Right ventricle myocardium superior (tissue), 1 donor: ENCODE measurements at places on chromosomes 16 and 17. TPM values are rescaled to one million over a fixed set of nuclear protein-coding genes. Genes with fewer than 3 reads are reported as not detected.
A peak's percentile ranks its signal among the peaks of the same experiment; 100 is the strongest.

DNA sequence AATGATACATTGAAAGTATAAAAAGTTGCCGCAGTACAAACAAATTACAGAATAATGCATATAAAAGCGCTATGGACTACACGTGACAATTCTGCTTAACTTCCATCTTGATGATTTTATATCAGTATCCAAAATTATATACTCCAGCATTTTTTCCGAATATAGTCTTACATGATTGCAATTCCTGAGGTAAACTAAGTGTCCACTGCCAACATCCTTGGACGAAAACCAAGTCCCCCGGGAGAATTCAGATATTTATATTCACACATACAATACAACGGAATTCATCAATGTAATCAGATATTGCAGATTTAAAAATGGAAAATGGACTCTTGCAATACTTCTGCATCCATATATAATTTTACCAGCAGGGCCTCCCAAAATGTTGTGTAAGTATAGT lies 8.9 kb upstream of the MYH11 start:
- DNase-seq: no peak

GRCh38 chr16:56428091-56428490 lies 2.7 kb upstream of the AMFR start:
- no peak for DNase-seq

DNA sequence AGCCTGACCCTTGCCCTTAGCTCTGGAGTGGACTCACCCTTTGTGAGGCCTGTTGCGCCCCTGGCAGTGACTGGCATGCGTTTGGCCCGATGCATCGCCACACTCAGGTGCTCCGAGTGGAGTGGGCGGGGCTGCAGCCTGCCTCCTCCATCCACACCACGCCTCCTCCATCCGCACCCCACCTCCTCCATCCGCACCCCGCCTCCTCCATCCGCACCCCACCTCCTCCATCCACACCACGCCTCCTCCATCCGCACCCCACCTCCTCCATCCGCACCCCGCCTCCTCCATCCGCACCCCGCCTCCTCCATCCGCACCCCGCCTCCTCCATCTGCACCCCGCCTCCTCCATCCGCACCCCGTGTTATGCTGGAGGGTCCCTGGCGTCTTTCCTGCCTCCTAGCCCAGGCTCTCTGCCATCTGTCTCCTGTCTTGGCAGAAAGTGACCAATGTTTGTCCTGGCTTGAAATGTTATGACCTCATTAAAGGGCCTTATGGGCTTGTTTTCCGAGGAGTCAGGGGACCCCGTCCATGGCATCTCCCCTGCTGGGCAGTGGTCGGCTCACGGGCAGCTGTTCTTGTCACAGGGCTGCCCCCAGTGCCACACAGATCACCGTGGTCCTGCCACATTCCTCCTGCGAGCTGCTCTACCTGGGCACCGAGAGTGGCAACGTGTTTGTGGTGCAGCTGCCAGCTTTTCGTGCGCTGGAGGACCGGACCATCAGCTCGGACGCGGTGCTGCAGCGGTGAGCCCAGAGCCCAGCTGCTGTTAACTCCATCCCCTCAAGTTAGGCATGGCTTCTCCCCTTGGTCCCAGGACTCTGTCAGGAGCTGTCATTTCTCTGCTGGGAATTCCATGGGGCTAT lies 28.7 kb upstream of the MYO15B start:
- DNase-seq: no peak

DNA sequence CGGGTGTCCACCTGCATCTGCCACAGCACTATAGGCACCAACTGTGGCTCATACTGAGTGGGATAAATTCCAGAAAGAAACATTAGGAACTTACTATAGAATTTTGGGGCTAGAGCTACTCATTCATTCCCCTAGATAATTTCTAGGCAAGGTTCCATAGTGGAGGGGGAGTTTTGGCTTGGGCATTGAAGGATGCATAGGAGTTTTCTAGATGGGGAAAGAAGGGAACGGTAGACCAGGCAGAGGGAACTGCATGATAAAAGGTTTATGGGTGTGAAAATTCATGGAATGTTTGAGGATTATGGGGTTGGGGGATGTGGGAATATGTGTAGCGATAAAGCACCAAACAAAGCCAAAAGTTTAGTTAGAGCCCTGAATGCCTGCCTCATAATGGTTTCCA lies 35.5 kb downstream of the IL4R start:
- DNase-seq: no peak

DNA sequence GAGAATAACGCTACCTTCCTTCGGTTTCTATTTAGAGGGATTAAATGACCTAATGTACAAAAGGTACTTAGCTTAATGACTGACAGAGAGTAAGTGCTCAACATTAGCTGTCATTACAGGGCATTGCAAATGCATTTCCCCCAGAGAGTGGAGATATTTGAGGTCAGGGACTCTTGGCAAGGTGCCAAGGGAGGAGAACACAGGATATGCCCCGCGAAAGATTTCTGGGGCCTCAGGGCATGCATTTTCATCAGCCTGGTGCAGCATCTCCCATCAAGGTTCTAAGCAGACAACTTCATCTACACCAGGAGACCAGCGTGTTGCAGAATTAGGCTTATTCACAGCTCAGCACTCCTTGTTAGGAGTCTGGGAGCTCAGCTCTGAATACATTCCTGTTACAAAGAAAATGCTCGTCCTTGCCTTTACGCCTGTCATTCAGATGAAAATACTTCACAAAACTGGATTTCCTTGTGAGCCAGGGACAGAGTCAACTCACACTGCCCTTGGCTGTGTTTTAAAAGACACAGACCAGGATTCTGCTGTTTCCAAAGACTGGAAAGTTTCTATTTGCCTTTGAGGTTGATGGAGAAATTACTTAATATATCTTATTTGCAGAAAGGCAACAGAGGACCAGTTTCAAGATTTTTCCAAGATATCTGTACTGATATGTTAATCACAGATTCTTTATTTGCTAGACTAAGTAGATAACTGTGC lies 108.2 kb downstream of the VAT1L start:
- no peak for DNase-seq

GRCh38 chr17:72926171-72926570 lies 166.3 kb downstream of the SLC39A11 start:
- no peak for DNase-seq

GRCh38 chr16:84514874-84515835 lies 10.7 kb upstream of the MEAK7 start:
- peak; percentile 63 for DNase-seq

CSF3 gene
- total RNA-seq: not detected

SMIM36 gene
- total RNA-seq: not detected

PYDC1 gene
- total RNA-seq: not detected

C17orf78 gene
- total RNA-seq: not detected

TRPV3 gene
- 1.0 TPM for total RNA-seq

SLC6A4 gene
- total RNA-seq: 0.75 TPM

NPIPB6 gene
- 0.48 TPM for total RNA-seq
